ENCODE measurements at places on chromosomes 12 and 14.

DNA sequence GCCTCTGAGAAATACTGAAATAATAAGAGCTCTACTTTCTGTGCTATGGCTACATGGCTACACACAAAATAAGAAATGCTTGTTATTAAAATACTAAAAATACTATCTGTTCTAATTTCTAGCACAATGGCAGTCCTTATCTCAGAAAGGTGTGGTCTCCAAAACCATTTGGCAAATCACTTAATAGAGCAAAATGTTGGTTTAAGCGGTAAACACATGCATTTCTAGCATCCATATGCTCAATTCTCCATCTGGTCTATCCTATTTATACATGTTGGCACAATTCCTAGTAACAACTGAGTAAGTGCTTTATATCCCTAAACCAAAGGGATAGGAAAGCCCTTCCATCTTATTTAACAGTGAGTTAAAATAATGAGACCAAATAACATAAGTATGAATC lies 107.0 kb downstream of the PAPLN start:
- DNase-seq: no peak

DNA sequence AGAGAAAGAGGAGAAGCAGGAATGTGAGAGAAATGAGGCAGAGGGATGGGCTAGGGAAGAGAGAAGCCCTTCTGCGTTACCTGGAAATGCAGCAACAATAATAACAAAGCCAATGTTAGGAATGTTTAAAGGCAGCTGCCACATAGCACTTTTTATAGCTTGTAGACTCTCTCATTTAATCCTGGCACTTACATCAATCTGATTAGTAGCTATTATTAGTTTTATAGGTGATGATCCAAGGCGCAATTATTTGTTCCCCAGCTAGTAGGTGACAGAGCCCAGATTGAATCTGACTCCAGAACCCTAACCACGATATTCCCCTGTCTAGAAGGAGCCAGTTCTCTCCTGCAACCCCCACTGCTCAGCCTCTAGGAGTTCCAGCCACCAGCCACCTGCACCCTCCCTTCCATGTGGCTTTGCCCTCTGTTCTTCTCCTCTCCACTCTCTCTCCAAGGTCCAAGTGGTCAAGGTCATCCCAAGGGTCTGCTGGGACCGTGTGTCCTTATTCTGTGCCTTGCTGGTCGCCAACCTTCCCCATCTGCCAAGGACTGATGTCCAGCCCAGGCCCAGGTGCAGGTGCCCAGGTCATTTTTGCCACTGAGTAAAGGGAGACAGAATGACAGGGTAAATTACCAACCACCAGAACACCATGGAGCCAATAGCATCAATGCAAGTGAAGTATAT lies 29.4 kb upstream of the CIPC start:
- no peak for DNase-seq

GRCh38 chr14:33897382-33897781 lies 53.5 kb downstream of the EGLN3 start:
- no peak for DNase-seq

GRCh38 chr12:70551731-70552130 lies 85.5 kb downstream of the PTPRB start:
- DNase-seq: no peak

- DNase-seq: no peak
Observed at GRCh38 chr14:60133487-60133886, 31.7 kb downstream of the DHRS7 start.

GRCh38 chr14:89298056-89298834 lies 118.8 kb downstream of the FOXN3 start:
- no peak for DNase-seq

GRCh38 chr12:53942467-53942997 lies 3.9 kb downstream of the HOXC13 start:
- no peak for DNase-seq

DNA sequence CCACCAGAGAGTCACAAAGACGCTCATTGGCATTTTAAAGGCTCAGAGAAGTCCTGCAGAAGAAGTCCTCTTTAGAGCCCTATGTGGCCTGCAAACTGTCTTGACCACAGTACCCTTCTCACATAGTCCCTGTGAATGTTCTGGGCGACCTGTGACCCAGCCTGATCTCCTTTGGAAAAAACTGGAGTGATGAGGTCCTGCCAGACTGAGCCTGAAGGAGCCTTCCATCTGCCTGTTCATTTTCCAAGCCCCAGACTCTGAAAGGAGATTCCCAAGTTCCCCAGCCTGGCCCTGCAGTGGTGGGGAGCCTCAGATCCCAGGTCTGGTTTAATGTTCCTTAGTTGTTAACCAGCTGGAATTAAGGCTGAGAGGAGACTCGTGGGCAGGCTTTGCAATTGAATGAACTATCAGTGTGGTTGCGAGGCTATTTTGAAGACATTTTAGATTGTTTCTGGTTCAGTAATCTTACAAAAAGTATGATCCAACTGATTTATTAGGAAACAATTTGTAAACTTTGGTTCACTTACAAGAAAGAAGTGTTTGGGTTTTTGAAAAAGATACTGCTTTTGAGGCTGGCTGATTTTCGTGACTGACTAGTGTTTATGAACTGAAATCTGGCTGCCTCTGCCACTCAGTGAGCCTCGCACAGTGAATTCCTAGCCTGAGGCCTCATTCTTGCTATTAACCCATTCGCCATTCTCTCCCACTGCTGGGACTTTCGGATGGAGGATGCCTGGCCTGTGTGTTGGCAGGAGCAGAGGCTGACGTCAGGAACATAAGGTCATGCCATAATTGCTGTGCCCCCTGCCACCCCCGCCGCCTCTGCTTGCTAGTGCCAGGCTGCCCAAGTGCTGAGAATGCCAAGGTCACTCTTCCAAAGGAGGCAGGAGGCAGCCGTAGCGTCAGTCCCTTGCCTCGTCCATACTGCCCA lies 249.0 kb downstream of the CACNA1C start:
- DNase-seq: no peak

- DNase-seq: no peak
Observed at GRCh38 chr12:2963760-2964292, 4.6 kb downstream of the TEAD4 start.

- no peak for DNase-seq
Observed at GRCh38 chr12:62900686-62901272, 34.2 kb downstream of the PPM1H start.

- DNase-seq: no peak
Observed at GRCh38 chr12:69291278-69291593, 51.9 kb downstream of the CPSF6 start.

DNA sequence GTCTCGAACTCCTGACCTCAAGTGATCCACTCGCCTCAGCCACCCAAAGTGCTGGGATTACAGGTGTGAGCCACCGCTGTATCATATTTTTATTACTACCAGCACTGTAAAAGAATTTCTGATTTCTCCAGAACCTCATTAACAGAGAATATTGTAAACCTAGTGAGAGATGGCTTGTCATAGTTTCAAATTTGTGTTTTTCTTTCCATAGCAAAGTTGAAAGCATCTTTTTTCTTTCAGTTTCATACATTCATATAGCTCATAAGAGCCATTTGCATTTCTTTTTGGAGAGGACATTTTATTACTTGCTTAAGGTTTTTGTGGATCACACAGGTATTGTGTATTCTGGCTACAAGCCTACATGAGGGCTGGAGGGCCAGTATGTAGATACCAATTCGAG lies 58.0 kb downstream of the MIS18BP1 start:
- DNase-seq: no peak

DNA sequence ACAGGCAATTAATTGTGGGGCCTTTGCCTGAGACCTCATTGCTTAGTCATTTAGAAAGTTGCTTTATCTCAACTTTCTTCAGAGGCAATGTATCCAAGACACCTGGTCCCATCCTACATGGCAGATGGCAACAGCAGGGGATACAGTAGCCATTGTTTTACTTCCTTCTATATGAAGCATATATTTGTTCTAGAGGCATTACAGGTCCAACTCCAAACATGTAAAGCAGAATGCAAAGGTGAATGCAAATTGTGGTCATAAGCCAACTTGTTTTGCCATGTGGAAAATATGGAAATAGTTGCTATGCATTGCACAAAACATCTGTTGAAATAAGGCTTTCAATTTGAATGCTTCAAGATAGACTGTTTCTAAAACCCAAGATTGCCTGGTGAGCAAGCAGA lies 109.8 kb upstream of the BCAT1 start:
- DNase-seq: no peak

DNA sequence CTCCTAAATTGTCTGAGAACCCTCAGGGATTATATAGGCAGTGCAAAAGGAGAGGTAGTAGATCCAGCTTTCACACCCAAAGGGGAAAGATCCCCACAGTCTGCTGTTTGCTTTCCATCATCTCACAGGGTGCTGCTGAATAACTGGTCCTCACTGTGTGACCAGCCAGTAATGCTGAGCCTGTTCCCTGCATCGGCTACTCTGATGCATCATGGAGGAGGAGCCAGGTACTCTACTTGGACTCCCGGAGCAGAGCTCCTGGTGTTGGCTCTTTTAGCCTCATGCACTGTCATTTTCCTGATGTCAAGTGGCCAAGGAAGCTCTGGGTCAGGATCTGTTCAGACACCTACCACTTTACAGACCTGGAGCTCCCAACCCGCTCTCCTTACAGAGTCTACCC lies 127.4 kb upstream of the ATF1 start:
- DNase-seq: no peak

GRCh38 chr12:118302053-118302452 lies 70.7 kb downstream of the TAOK3 start:
- DNase-seq: no peak

DNA sequence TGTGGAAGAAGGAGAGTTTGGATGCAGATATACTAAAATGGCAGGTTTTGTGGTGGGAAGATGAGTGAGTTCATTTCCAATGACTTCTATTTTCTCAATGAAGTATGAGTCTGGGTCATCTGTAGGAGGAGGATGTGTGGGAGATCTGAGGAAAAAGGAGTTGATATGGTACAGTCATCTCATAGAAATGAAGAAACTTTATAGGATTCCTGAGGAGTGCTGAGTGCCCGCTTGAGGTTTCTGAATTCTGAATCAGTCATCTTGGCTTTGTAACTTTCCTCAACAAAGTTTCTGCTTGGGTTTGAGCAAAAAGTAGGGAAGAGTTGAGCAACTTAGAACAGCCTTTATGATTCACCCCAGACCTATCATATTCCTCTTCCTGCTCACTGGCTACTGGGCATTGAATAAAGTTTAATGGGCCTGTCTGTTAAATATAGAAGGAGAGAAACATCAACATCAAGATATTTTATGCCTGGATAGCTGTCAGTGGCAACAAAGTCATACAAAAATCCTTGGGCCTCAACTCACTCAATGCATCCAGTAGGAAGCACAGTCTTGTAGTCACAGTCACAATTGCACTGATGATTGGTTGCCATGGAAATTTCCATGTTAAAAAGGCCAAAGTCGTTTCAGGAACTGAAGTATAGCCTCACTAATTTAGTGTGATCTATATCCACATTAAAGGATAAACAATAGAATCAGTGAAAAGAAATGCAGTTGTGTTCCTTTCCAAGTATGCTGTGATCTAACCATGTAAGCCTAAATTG lies 284.7 kb downstream of the DUSP6 start:
- DNase-seq: no peak

DNA sequence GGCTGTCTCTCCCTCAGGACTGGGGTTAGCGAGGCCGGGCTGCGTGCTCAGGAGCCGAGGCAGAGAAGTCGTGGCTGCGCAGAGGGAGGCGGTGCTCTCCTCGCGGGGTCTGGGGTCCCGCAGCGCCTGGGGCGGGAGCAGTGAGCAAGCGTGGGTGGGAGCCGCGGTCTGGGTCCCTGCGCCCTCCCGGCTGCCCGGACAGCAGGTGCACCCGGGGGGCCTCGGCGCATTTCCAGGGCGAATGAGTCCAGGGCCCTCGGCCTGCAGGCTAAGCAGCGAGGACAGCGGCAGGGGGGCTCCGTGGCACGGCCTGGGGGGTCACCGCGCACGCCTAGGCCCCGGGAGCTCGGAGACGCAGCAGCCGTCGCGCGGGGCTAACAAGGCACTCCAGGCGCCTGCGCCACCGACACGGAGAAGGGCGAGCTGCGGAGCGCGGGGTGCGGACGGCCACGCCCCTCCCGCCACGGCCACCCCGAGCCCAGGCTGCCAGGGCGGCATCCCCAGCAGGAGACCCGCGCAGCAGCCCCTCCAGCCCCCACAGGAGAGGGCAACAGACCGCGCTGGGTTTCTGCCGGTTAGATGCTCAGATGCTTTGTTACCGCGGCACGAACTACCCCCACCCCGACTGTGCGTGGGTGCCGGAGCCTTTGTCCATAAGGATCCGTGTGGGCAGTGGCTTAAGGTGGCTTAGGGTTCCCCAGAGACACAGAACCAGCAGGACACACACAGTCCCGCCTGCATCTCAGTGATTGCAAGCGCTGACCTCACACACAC lies 117.7 kb upstream of the C14orf180 start:
- DNase-seq: no peak

DNA sequence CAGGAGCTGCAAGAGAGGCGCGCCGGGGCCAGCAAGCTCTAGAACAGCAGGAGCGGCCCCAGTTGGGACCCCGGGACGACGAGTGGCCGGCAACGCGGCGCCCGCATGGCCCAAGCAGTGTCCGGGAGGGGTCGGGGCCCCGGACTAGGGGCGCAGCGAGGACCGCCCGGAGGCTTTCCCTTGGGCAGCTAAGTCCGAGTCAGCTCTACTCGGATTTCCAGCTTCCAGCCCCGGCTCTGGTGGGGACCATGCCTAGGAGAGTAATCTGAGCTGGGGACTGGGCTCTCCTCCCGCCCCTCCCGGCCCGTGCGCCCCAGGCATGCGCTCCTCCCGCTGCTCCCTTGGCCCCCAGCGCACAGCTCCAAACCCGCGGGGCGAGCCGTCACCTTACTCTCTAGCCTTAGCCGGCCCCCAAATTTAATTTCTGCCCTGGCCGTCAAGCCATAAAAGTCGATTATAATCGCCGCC lies 41.6 kb upstream of the CAPRIN2 start:
- DNase-seq: peak; percentile 71

GRCh38 chr12:66552716-66553115 lies 126.2 kb downstream of the GRIP1 start:
- DNase-seq: no peak

GRCh38 chr14:59816941-59817340 lies 53.6 kb downstream of the RTN1 start:
- no peak for DNase-seq

GRCh38 chr12:54987611-54988231 lies 3.2 kb upstream of the TESPA1 start:
- no peak for DNase-seq

DNA sequence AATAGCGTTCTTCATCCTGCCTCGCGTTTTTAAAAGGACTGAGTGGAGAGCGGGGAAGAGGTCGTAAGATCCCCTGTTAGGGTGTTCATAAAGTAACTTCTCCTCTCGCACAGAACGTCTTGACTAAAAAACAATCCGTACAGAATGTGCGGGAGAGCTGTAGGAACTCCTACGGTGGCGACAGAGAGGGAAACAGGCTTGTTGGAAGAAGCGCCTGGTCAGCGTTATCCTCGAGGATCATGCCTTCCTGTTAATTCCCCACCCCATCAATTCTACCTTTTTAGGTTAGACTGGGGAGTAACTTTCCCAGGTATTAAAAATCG lies 399 bp upstream of the WASHC4 start:
- no peak for DNase-seq

Measured in progenitor cell of endocrine pancreas (in vitro differentiated cells).